ENCODE measurements at places on chromosomes 7 and 10.

GRCh38 chr10:121617176-121617575 is 18.9 kb upstream of the FGFR2 start:
- no peak for DNase-seq

- peak; percentile 65 for DNase-seq
These were observed 232.2 kb downstream of the DNAJB6 start for GRCh38 chr7:157568770-157569584.

GRCh38 chr10:84179059-84179710 is 5.6 kb downstream of the GPR15LG start:
- peak; percentile 32 for DNase-seq

DNA sequence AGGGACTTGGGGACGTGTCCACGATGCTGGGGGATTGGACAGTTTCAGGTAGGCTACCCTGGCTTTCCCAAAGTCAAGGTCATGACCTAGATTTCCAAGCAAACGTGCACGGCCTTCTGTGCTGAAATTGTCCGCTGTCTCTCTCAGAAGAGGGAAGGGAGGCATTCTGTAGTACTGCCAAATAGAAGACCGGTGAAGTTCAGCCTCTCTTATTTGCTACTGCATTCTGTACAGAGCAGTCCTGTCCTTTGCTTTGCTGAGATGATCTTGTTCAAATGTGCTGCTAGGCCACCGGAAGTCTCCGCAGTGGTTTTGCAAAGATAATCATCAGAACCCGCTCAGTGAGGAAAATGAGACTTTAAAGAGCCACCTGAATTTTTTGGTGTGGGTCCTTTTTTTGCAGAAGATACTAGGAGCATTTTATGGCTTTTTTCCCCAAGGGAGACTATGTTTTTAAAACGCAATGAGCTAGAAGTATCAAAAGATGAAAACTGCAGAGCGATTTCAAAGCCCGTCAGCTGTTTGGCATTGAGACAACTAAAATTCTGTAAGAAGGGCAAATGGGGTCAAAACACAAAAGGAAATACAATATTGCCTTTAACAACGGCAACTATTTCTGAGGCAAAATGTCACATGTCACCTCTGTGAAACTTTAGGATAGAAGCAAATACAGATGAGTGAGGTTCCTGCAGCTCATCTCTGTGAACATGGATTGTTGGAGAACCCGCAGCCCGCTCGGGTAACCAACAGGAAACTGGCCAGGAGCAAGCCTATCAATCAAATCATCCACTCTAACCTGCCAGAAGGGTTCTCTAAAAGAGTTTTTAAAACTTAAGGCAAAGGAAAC is 1.3 kb upstream of the NMT2 start:
- DNase-seq, result peak; percentile 76

DNA sequence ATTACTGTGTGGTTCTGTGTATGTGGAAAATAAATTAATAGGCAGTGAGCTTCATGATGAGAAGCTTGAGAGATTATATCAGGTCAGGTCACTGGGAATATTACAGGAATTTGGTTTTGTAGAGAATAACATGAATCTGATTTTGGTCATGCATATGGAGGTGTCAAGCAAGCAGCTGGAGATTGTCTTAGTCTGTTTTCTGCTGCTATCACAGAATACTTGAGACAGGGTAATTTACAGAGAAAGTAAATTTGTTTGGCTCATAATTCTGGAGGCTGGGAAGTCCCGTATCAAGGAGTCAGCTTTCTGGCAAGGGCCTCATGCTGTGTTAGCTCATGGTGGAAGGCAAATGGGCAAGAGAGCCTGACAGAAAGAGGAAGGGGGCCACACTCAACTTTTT is 120.7 kb upstream of the FAM3C start:
- DNase-seq, result no peak

DNA sequence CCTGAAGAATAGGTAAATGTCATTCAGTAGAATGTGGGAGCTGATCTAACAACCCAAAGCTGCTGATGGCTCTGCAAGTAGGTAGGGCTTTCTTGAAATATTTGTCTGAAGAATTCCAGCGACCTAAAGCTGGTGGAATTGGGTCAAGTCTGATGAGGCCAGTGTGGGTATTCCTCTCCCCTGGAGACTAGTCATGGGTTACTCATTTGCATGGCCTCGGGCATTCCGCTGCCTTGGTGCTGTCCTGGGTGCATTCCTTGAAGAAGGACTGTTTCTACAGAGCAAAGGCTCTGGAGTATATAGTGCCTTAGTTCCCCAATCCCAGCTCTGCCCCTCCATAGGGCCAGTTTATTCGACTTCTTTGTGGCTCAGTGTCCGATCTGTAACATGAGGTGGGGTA is 19.2 kb downstream of the PDK4 start:
- no peak for DNase-seq

GRCh38 chr7:7237978-7238267 is 55.6 kb downstream of the C1GALT1 start:
- no peak for DNase-seq

Measured in CD4-positive, alpha-beta T cell treated with Interleukin-4 for 1 hour (primary cell).